Smooth muscle cell of the umbilical artery (primary cell): ENCODE measurements at places on chromosomes 5 and 9. TPM values are rescaled to one million over a fixed set of nuclear protein-coding genes. Genes with fewer than 3 reads are reported as not detected.

The SLC28A3 gene
- total RNA-seq: 0.59 and 1.0 TPM in 2 replicates

The AQP7 gene
- total RNA-seq: not detected in 2 replicates

The CARD6 gene
- 2.0 and 4.2 TPM in 2 replicates for total RNA-seq

The FOXD4L3 gene
- total RNA-seq: not detected in 2 replicates

The TMEM38B gene
- 15.7 and 29.4 TPM in 2 replicates for total RNA-seq
